ENCODE measurements at places on chromosomes 2 and 18.
A peak's percentile ranks its signal among the peaks of the same experiment; 100 is the strongest.

- no peak for DNase-seq
These were observed 106.2 kb upstream of the ZFP36L2 start for GRCh38 chr2:43332653-43333052.

- DNase-seq: no peak
These were observed 5.5 kb upstream of the GPC1 start for GRCh38 chr2:240429872-240430491.

GRCh38 chr18:35508746-35509338, 11.1 kb upstream of the INO80C start:
- DNase-seq: no peak

GRCh38 chr2:182173944-182174622, 188.4 kb downstream of the PPP1R1C start:
- no peak for DNase-seq

- DNase-seq: no peak
These were observed 493.8 kb downstream of the FBXO15 start for GRCh38 chr18:73653827-73654226.

DNA sequence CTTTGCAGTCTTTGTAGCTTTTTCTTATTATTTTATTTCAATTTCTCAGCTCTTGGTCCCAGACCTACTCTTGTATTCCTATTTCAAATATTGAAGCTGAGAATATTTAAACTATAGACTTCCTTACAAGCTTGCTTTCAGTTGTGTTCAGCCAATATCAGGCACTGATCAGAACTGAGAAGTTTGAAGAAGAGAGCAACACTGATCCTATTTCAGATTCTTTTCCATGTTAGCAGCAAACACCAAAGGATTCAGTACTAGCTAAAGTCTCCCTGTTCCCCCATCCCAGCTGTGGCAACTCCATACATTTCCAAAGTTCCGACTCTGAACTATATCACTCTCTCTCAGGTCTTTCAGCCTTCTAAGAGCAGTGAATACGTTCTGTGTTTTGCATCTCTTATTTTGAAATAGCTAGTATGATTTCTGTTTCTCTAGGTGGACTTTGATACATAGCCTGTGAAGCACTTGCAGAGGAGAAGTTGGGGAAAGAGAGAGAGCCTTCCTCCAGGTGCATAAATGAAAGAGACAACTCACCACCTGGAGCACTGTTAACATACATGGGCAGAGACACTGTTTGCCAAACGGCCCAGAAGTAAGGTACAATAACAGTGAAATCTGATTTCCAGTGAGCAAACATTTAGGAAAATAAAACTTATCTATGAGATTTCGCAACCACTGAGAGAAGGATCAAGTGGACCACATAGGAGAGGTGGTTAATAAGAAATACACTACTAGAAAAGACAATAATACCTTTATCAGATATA, 135.0 kb upstream of the ZNF804A start:
- DNase-seq: no peak

DNA sequence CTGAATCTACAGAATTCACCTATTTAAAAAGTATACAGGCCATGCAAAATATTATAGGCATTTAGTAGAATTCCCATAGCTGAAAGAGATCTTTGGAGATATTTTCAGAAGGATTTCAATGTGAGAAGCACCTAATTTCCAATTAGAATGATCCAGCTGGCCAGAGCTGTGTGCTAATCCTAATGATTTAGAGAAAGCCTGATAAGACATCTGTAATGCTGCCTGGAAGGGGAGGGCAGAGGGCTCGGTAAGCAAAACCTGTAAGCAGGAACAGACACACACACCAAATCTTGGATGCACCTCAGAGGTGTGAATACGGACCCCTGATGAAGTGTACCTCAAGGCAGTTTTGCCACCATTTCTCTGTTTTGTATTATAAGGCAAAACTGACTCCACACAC, 14.0 kb downstream of the SERTAD2 start:
- no peak for DNase-seq

DNA sequence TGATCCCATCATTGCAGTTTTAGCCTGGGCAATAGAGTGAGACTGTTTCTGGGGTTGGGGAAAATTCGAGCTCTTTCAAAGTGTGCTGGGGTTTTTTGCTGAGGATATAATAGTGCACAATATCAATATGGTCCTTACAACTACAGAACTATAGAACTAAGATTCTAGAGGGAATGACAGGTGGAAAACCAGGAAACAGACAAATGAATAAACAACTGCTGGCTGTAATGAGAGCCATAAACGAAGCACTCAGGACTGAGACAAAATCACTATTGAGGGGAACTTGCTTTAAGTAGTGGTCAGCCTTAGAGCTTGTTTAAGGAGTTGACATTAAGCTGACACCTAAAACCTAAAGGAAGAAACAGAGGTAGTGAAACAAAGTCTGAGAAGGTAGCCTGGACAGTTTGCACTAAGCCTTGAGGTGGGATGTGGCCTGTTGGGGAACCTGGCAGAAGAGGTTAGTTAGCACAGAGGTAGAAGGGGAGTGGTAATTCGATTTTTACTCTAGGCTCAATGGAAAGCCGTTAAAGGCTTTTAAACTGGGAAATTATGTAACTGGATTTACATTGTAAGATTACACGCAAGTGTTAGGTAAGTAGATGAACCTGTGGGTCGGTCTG, 33.8 kb downstream of the LCLAT1 start:
- no peak for DNase-seq

- no peak for DNase-seq
These were observed 80.0 kb downstream of the EPB41L3 start for GRCh38 chr18:5463831-5464230.

- DNase-seq: peak; percentile 98
These were observed 6.1 kb downstream of the CHMP1B start for GRCh38 chr18:11857177-11857887.

DNA sequence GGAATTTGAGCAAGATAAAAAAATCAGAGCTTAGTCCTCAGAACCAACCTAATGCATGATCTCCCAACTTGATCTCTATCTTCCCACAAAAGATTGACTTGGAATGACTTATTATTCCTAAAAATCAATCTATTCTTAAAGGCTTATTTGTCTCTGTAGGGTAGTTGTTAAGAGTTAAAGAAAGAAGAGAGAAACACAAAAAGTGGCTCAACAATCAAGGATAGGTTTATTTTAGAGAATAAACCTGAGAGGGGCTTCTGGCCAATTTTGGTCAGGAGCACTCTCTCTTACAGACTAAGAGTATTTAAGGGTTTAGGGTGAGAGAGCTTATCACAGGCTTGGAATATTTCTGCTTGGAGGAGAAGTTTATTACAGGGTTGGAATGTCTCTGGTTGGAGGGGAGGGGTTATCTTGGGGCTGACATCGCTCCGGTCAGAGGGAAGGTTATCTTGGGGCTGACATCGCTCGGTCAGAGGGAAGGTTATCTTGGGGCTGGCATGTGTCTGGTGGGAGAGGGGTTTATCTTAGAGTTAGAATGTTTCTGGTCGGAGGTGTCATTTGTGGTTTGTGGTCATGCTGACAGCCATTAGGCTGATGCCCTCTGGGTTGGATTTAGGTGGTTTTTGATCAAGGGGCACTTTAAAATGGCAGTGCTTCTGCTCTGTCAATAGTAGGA, 2.4 kb upstream of the MFF start:
- no peak for DNase-seq

- DNase-seq: no peak
These were observed 1487.0 kb downstream of the LRP1B start for GRCh38 chr2:140643761-140644187.

GRCh38 chr18:3689986-3690763, 240.2 kb downstream of the TGIF1 start:
- no peak for DNase-seq

DNA sequence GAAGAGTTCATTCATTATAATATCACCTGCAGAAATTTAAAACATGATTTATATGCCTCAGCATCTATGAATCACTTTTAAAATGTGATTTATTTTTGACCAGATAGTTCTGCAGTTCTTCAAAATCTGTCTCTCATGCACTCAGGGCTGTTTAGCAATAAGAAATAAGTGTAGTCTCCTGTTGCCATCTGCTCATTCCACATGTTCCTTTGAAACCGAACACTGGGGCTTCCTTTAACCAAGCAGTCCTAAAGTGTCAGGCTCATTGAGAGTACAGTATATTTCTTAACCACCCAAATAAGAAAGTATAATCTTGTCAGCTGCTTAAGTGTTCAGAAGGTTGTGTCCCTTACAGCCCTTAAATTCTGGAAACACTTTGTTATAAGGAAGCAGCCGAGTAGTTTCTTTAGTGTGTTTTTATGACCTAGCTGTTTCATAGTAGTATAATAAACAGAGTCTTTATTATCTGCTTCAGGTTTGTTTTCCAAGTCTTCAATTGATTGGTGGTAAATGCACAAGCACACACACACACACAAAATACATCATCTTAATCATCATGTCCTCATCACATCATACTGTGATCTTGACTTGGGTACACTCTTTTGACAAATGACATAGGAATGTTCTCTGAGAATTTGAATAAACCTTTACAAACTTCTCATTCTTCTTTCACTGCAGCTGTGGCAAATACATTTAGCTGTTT, 10.4 kb downstream of the WDR7 start:
- DNase-seq: no peak

GRCh38 chr2:127558911-127559310, 23.4 kb downstream of the MYO7B start:
- no peak for DNase-seq

DNA sequence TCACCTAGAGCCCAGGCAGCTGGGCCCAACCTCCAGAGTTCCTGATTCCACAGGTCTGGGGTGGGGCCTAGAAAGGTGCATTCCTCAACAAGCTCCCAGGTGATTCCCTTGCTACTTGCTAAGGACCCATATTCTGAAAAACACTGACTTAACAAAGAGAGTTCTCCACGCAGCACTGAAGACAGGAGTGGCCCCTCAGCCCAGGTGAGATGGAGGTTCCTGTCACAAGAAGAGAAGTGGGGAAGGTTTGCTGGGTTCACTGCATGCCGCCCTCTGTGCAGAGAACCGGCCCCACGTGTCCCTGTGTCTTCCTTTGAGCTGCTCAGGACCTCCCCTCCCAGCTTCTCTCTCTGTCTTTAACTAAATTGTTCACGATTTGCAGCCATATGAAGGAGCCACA, 201.4 kb upstream of the DDX18 start:
- no peak for DNase-seq

- no peak for DNase-seq
These were observed 171.8 kb downstream of the UBR3 start for GRCh38 chr2:169999054-169999453.

- DNase-seq: no peak
These were observed 32.8 kb upstream of the CCDC141 start for GRCh38 chr2:179082697-179083096.

DNA sequence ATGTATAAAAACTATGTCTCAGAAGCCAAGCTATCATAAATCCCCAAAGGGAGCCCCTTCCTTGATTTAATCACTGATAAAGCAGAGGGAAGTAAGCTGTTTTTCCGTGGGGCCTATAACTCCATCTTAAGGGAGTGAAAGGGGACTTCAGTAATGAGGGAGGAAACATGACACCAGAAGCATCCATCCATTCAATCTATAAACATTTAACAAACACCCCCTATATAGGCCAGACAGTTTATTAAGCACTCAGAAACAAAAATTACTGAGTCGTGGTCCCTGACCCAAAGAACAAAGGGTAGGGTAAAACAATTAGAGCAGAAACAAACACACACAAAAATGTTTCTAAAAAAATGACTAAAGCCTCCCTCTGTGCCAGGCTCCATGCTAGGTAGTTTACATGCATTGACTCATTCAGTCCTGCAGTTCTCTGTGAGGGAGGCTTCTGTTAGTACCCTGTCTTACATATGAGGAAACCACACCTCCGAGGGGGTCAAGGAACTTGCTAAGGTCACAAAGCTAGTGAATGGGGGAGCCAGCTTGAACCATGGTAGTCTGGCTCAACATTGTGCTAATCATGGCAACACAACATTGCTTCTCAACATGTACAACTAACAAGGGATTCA, 472.1 kb downstream of the CDH2 start:
- DNase-seq: no peak
